ENCODE measurements at places on chromosomes 16 and 17. TPM values are rescaled to one million over a fixed set of nuclear protein-coding genes. Genes with fewer than 3 reads are reported as not detected.

IL4R gene
- 37.0 TPM for total RNA-seq

CCL16 gene
- total RNA-seq: not detected

CEP295NL gene
- total RNA-seq: 0.54 TPM

SGSH gene
- 28.5 TPM for total RNA-seq

CTF1 gene
- 0.18 TPM for total RNA-seq

THOC6 gene
- total RNA-seq: 34.7 TPM

GPR179 gene
- 0.03 TPM for total RNA-seq

OR1D5 gene
- total RNA-seq: not detected

TTYH2 gene
- 1.5 TPM for total RNA-seq

MRPL10 gene
- total RNA-seq: 93.1 TPM

GAS7 gene
- 0.29 TPM for total RNA-seq

SLC5A10 gene
- total RNA-seq: 0.23 TPM

ACSM5 gene
- total RNA-seq: not detected

OTOP2 gene
- 0.06 TPM for total RNA-seq

NPIPB9 gene
- total RNA-seq: 1.9 TPM

PABPN1L gene
- not detected for total RNA-seq

RUNDC3A gene
- total RNA-seq: 0.57 TPM

Data from A549 treated with CORT108297 at 1 μM for 4 hours (cell line).